ENCODE measurements at places on chromosomes 11 and 22. TPM values are rescaled to one million over a fixed set of nuclear protein-coding genes. Genes with fewer than 3 reads are reported as not detected.

DNA sequence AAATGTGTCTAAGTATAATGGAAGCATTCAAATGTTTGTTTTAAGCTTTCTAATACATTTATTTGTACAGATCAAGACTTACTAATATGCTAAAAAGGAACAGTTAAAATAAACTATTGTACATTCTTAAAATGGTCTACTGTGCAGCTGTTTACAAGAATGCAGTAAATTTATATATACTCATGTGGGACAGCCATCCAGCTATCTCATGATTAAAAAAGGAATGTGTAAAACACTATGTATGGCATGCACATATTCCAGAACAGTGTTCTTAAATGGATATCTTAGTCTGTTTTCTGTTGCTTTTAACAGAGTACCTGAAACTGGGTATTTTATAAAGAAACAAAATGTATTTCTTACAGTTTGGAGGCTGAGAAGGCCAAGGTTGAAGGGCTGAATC lies 30.2 kb upstream of the CSTF3 start:
- DNase-seq, result no peak

Gene SLC29A2
- 3.3 TPM for total RNA-seq

- no peak for DNase-seq
Observed at GRCh38 chr11:7538031-7538430, 24.2 kb downstream of the PPFIBP2 start.

DNA sequence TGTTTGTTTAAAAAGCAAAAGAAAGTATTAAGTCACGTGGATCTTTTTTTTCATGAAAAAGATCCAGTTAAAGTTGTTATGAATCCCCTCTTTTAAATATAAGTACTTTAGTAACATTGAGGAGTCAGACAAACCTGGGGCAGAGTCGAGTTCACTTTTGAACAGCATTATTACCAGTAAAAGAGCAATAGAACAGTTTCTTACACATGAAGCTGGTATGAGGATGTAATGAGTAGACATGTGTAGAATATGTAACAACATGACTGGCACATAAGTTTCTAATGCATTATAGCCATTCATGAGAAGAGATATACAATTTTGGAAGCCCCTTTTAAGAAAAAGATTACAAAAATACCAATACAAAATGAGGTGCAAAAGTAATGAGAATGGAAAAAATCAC lies 7.6 kb upstream of the MUC15 start:
- DNase-seq, result no peak

DNA sequence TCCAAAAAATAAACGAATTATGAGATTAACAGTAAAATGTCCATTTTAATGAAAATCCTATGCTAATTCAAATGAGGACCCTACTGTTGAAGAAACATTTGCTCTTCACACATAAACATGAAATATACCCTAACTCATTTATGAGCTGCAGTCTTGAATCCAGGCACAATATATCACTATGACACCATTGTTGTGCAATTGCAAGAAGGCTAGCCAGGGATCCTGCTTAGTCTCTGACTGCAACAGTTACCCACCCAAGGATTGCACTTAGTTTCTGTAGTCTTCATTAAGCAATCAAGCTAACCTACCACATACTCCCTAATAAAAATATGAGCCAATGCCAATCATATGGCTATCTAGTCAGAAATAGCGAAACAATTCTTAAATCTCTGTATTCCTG lies 981.0 kb upstream of the FAT3 start:
- no peak for DNase-seq

DNA sequence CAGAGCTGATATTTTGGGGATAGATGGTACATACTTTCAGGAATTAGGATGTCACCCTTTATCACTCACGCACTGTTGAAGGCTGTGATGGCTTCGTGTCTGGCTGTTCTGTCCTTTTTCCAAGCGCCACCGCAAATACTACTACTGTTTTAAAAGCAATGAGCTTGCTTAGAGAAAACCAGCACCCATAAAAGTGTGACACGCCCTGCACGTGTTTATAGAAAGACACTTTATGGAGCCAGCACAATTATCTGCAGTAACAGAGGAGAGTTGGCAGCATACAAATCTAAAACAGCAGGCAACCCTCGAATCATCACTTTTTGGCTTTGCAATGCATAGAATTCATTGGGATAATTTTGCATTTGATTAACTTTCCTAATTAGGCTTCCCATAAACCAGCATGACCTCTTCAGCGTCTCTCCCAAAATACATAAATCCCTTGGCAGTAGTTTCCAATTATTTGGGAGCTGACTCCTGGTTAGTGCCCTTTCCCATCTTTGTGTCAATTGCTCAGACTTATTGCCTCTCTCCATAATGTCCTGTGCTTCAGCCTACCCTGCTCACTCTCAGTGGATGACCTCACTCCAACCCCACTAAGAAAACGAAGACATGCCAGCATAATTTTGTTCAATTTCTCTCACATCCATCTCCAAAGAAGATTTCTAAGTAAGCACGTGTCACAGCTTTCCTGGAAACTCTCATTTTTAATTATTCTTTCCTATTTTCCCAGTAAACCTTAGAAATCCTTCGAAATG lies 118.7 kb upstream of the LARGE1 start:
- no peak for DNase-seq

DNA sequence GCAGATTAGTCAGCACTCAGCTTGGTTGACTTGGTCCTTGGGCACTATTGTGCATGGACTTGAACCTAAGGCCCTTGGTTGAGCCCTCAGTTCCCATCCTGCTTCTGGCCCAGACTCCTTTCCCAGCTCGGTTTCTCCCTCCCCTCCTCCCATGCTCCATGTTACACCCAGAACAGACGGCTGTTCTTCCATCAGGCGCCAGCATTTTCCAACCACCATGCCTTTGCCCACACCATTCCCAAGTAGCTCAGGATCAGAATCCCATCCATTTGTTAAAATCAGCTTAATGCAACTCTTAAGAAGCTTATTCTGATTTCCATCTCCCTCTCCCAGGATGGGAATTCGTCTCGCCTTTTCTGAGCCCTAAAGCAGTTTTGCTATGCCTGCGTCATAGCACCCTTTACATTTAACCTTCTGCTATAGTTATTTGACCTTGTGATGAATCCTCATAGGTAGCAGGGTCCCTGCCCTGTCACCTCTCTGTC lies 110.7 kb downstream of the MICAL2 start:
- DNase-seq, result no peak

Gene TIMP3
- total RNA-seq, result 298 TPM

DNA sequence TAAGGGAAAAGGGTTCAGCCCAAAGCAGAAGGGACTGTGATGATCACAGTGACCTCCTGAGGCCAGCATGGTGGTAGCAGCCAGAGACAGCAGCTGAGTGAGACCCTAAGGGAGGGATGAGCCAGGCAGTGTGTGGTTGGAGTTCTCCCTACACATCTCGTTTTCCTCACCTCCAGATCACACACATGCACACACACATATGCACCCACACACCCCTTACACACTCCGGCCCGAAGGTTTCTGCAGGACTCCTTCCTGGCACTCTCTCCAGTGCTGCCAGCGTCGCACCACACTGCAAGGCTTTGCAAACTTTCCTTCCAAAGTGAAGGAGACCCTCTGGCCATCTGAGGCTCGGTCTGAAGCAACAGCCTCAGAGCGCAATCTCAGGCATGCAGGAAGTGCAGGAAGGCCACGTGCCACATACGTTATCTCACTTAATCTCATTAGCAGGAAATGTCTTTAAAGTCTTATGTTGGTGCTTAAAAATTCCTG lies 26.9 kb upstream of the TP53I11 start:
- DNase-seq, result no peak

GRCh38 chr11:37442576-37442975 lies 844.5 kb upstream of the RAG2 start:
- DNase-seq, result no peak

- no peak for DNase-seq
Observed at GRCh38 chr11:37336401-37336800, 738.4 kb upstream of the RAG2 start.

DNA sequence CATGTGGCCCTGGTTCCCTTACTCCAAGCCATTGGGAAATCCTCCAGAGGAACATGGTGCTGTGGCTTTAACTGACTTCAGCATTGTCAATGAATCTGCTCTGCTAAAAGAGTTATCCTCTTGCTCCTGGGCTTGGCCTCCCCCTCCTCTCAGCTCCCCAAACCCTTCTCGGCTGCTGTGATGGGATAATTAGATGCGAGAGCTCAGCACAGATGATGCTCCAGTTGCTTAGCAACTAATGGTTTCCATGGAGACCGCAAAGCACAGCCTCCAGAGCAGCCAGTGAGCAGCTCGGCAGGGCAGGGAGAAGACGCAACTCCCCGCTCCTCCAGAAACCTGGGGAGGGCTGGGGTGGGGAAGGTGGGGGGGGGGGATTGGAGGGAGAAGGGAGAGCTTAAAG lies 2.8 kb upstream of the UPK2 start:
- peak; percentile 37 for DNase-seq

Gene ACTN3
- 3.0 TPM for total RNA-seq

DNA sequence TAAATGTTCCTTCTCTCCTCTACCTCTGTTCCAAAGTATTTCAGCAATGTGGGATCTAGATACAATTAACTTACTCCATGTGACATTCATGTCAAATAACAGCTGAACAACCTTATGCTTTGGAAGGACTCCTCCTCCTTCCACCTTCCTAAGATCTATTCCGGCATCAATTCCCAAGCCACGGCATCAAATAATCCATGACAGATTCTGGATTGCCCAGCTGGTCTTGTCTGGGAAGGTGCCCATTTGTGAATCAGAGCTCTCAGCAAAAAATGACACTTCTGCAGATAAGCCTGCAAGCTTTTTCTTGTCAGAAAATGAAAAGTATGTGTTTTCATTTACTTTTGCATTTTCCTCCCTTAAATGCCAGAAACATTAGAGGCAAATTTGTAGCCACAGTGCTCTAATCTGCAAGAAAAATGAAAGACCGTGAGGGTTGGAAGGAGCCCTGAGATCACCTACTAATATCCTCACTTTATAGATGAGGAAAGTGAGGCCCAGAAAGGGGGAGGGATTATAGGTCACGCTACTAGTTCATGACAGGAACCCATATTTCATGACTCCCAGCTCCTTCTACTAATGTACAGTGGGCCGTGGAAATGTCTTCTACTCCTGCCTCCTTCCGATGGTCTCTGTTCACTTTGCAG lies 124.0 kb downstream of the ME3 start:
- DNase-seq, result no peak

GRCh38 chr11:71130106-71130505 lies 122.3 kb downstream of the SHANK2 start:
- DNase-seq, result no peak

GRCh38 chr11:117075186-117075585 lies 23.0 kb downstream of the SIK3 start:
- DNase-seq, result no peak

Gene SLC22A8
- not detected for total RNA-seq

Gene GAS2L1
- 21.0 TPM for total RNA-seq

DNA sequence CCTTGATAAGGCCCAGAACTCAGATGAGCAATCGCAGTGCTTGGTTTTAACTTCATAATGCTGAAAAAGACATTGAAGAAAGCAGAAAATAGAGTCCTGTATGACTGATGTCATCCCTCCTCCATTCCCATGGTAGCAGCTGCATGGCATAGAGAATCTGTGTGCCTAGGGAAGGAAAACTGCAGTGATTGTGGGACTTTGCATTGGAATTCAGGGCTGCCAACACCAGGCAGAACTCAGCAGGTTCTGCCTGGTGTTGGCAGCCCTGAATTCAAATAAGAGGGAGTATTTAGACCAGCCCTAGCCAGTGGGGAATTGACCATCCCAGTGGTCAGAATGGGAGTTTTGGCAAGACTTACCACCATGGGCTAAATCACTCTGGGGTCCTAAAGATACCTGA lies 1016.0 kb downstream of the FAM181B start:
- DNase-seq, result no peak

GRCh38 chr22:40603088-40603605 lies 33.4 kb downstream of the MRTFA start:
- DNase-seq, result no peak

DNA sequence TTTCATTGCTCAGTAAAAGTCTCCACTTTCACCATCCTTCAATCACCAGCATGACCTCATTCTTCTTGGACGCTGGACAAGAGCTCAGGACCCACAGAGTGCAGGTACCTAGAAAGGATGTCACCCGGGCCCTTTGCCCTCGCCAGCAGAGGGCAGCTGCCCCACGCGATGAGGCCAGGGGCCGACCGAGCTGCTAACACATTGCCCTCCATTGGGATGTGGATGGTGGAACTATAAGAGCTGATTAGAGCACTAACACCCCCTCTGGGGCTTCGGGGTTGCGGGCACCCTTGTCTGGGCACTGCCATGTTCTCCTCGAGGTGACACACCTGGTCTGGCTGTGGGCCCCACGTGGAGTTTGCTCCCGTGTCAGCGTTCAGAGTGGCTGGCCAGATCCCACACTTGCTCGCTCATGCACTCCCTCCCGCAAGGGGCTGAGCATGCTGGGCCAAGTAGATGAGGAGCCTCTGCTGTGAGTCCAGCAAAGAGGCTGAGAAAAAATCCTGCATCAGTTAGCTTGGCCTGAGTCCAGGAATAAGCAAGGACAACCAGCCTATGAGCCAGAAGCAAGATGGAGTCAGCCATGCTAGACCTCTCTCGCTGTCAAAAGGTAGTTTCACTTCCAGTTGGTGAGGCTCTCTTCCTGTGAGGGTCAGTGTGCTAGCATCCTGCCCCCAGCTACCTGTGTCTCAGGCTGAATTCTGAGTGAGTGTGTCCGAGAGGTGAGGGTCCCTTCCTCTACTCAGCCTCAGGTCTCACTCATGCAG lies 9.8 kb downstream of the KRTAP5-6 start:
- DNase-seq, result no peak

DNA sequence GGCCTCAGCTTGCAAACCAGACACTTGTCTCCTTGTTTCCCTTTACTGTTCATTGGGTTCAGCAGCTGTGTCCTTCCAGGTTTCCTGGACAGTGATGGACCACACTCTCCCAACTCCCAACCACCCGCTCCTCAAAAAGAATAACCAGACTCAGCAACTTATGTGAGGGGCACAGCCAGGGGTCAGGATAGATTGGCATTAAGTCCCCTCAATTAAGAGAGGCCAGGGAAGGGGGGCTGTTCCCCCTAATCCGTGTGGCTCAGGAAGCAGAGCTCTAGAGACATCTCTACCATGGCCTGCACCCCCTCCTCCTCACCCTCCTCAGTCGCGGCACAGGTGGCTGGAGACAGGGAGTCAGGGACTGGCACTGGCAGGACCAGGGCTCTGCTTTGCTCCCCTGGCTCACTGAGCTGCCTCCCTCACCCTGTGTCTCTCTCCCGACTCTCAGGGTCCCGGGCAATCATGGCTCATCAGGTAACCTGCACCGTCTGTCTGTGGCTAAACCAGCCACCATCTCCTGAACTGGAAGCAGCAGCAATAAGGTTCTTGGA lies 111.7 kb downstream of the ZNF280B start:
- DNase-seq, result no peak

- DNase-seq, result no peak
Observed at GRCh38 chr11:63564056-63564774, 1.0 kb upstream of the PLAAT2 start.

- peak; percentile 50 for DNase-seq
Observed at GRCh38 chr22:38081941-38082828, 1.8 kb downstream of the SLC16A8 start.

- DNase-seq, result no peak
Observed at GRCh38 chr11:81255895-81256294, 1477.8 kb downstream of the FAM181B start.

Gene P2RY6
- 12.0 TPM for total RNA-seq

GRCh38 chr11:118870396-118871343 lies 13.0 kb upstream of the CXCR5 start:
- no peak for DNase-seq

Measured in aorta (tissue), 5 donors.